Stimulated activated CD8-positive, alpha-beta memory T cell treated with anti-CD3 and anti-CD28 coated beads, Interleukin-4, amount 100 ng/mL, for 4 hours (primary cell): ENCODE measurements at places on chromosomes 3 and 15.
A peak's percentile ranks its signal among the peaks of the same experiment; 100 is the strongest.

- no peak for DNase-seq
Observed at GRCh38 chr15:66901336-66902100, 163.9 kb upstream of the SMAD3 start.

- no peak for DNase-seq
Observed at GRCh38 chr3:186044427-186044826, 64.5 kb downstream of the ETV5 start.

GRCh38 chr15:71921191-71921590 lies 110.8 kb downstream of the NR2E3 start:
- DNase-seq, result no peak

- no peak for DNase-seq
Observed at GRCh38 chr3:122366379-122366749, 16.7 kb downstream of the MIX23 start.

- no peak for DNase-seq
Observed at GRCh38 chr3:21839592-21839991, 88.6 kb upstream of the ZNF385D start.

- DNase-seq, result no peak
Observed at GRCh38 chr3:176741664-176742047, 455.6 kb downstream of the TBL1XR1 start.

DNA sequence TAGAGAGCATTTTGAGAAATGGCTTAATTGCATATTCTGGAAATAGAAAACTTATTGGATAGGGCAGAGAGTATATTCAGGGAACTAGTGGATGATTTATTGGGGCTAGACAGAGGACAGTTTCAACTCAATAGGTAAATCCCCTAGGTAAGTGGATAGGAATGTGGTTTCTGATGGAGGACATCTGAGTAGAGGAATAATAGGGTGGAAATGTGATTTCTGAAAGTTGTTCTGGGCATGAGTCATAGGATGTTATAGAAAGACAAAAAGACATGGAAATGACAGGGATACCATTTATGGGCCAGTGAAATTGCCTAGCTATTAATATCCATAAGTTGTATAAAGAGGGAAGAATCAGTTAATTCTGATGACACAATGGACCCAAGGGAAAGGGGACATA lies 563.3 kb upstream of the GOLIM4 start:
- no peak for DNase-seq

DNA sequence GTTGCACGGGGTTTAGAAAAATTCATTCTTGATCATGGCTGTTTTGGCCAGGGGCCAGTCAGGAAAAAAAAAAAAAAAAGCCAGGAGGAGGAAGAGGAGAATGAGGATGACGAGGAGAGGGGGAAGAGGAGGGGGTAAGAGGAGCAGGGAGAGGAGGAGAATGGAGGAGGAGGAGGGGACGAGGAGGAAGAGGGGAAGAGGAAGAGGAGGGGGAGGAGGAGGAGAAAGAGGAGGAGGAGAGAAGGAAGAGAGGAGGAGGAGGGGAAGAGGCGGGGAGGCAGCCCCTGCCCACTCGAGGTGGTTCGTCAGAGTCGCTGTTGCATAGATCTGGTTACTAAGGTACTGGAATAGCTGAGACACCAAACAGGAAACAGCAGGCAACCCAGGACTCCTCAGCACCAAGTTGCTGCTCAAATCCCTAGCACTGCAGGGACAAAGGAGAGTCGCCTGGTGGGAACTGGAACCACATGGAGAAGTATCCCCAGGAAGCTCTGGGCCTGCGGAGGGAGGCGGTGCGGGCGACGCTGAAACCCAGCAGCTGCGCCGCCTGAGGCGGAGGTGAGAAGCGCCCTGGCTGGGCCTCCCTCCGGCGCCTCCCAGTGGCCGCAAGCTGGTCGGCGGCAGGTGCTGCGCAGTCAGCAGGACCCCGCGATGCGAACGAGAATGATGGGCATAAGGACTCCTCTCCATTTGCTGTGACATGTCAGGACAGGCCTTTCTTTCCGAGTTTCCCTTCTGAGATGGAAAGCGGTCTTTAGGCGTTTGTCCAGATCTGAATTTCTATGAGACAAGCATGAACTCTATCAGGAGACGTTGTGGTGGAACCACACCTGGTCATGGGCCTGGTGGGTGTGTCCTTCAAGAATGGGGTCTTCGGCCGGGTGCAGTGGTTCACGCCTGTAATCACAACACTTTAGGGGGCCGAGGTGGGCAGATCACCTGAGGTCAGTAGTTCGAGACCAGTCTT lies 17.5 kb downstream of the FAM240A start:
- DNase-seq, result peak; percentile 35

GRCh38 chr3:194224471-194225417 lies 88.8 kb downstream of the HES1 start:
- DNase-seq, result no peak

DNA sequence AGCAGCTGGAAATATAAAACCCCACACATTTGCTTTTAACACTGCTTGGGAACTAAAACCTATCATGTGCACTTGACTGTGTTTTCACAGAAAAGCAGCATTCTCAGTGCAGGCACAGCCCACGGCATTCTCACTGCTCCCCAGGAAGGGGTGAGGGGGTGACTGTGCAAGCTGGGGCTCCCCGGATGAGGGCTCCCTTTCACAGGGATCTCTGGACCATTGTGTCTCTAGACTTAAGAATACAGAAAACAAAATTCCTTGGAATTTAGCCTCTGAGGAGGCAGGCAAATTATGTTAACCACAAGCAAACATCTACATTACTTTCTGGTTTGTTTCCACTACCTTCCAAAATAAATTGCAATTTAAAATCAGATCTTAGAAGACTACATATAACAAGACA lies 100.3 kb downstream of the FSIP1 start:
- no peak for DNase-seq

- no peak for DNase-seq
Observed at GRCh38 chr3:134060561-134061385, 31.0 kb upstream of the SLCO2A1 start.

DNA sequence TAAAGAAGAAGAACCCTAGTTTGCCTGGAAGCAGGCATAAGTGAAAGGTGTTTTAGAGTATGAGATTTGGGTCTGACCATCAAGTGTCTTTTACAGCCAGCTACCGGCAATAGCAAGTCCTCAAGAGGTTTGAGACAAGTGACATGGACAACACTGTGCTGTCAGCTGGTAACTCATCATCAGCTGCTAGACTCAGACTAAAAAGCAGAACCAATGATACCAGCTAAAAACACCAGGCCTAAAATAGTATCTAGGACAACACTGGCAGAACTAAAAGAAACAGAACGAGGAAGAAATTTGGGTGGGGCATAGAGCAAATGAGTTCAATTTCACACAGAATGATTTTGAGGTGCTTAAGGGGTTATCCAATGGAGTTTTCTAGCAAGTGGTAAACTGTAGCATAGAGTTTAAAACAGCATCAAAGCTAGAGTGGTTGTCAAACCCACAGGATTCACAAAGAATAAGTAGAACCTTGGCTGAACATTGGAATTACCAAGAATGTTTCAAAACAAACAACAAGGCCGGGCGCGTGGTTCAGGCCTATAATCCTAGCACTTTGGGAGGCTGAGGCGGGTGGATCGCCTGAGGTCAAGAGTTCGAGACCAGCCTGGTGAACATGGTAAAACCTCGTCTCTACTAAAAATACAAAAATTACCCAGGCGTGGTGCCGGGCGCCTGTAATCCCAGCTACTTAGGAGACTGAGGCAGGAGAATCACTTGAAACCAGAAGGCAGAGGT lies 3.9 kb downstream of the CIAO2A start:
- no peak for DNase-seq

- no peak for DNase-seq
Observed at GRCh38 chr15:40846841-40847222, 3.0 kb downstream of the SPINT1 start.

DNA sequence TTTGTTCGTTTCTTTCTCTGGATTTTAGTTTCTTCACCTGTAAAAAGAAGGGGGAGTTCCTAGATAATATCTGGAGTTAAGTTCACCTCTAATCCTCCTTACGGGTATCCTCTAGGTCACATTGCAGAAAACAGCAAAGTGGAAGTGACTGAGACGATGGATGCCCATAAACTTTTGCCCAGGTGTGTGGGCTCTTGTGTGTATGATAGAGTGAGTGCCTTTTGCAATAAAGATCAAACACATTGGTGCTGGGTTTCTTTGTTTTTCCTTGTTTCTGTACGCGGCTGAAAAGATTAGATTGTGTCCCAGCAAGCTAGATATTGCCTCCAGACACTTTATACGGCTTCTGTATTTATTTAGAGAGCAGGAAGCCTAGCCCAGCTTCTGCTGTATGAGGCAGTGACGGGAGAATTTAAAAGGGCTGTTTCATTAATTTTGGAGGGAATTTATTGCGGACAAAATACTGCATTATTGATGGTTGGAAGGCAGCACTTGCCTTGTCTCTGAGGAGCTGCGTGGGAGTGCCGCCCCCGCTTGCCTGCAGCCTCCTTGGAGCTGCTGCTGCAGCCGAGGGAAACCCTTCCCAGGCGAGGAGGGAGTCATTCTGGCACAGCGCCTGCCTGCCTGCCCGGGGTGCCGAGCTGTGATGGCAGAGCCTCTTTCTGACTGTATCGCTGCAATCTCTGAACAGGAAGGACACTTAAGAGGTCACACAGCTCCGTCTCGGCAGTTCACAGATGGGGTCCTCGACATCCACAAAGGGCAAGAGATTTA lies 38.5 kb downstream of the PYDC2 start:
- no peak for DNase-seq

DNA sequence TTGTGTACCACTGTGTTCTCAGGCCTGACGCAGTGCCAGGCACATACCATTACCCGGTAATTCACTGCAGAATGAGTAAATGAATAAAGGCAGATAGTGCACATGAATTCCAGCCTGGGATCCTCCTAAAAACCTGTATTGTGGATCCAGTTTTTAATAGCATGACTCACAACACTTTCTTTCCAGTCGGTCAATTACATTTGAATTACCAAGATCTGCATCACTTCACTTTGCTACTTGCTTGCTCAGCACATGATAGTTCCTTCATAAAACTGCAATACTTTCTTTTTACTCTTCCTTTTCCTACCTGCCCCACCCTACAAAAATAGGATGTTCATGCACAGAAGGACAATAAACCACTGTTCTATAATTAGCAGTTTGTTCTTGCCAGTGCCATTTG lies 553.8 kb downstream of the MAGI1 start:
- DNase-seq, result no peak

DNA sequence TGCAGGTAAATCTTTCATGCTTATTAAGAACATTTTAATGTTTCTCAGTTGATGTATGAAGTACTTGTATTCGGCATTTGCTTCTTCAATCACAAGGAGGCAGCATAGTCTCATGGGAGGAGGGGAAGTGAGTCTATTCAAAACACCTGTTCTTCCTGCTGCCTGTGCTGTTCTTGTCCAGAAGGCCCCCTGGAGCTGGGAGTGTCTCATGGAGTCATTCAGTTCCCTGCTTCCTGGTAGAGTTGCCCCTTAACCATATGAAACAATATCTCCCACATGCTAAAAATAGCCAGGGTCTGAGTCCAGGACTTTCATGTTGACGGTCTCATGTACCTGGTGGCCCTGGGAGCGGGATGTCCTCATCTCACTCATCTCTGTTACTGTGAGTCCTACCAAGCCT lies 15.5 kb upstream of the PPP1R2 start:
- no peak for DNase-seq

DNA sequence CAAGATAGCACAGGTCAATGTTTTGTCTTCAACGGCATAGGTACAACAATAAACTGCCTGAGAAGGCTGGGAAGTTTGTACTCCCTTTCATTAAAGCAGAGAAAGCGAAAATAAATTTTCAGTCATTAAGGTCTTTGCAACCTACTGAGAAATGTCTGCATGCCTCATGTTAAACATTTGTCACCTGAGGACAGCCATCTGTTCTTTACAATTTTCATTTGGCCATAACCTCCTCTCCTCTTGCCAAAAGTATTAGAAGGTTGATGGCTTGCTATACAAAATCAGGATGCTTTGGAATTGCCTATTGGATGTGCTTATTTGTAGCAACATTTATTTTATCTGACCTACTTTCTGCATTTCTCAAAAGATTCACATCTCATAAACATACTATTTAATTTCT lies 122.7 kb downstream of the GOLIM4 start:
- DNase-seq, result no peak

GRCh38 chr3:197006446-197006845 lies 23.2 kb downstream of the MELTF start:
- DNase-seq, result no peak

DNA sequence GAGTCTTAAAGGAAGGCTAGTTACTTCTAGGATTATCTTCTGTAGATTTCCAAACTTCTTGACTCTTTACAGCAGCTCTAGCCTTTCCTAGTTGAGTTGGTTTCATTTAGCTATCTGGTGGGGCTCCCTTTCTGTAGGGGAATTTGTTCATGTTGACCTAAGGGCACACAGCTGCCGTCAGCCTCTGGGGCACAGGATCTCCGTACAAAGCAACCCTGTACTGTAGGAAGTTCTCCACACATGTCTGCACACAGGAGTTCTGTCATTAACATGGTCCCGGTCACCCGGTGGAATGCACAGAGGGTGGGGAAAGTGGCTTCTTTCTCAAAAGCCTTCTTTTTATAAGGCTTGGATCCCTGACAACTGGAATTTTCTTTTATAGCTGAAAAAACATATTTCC lies 88.7 kb upstream of the TNIK start:
- DNase-seq, result no peak

- DNase-seq, result no peak
Observed at GRCh38 chr3:142648950-142649349, 52.8 kb downstream of the PLS1 start.

- DNase-seq, result no peak
Observed at GRCh38 chr3:126582311-126582710, 23.6 kb upstream of the C3orf22 start.

DNA sequence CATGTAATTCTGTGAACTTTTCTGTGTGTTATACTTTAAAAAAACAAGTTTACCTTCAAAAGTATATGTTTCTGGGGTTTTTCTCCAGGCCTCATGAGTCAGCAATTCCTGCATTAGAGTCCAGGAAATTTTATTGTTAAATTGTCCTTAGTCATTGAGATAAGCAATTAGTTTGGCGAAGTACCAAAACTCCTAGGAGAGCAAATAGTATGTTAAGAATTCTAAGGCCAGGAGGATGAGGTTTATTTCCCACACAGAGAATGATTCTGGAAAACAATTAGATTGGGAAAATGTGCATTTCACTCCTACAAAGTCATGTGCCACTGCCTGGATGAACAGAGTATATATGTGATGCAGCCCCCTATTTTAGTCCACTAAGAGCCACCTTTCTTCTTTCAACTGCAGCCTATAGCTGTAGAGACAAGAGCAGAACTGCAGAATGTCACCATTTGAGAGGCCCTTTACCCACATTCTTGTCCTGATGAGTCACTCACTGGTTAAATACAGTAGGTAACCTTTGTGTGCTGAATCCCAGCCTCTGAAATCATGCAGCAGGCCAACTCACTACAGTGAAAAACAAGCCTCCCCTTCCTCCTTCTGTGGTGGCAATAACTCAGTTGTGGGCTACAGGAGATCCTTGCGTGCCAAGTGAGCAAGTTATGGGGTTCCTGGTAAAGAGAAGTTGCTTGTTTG lies 452.8 kb upstream of the THBS1 start:
- DNase-seq, result no peak

DNA sequence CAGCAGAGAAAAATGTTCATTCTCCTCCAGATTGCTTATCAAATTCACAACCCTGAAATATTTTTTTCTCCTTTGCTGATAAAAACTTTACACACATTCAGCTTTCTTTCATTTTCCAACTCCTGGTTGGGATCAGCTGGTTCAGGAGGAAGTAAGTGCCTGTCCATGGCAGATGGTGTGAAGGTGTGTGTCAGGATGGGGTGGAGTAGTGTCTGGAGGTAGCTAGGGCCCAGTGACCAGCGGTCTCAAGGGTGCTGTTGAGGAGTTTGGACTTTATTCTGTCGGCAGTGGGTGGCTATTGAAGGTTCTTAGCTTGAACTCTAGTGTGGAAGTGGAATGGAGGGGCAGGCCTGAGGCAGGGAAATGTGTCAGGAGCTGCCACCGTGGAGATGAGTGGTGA lies 46.9 kb upstream of the PTPN23 start:
- DNase-seq, result no peak

- DNase-seq, result no peak
Observed at GRCh38 chr3:55629432-55629831, 142.3 kb upstream of the WNT5A start.
